ENCODE measurements at places on chromosomes 16 and 17.

DNA sequence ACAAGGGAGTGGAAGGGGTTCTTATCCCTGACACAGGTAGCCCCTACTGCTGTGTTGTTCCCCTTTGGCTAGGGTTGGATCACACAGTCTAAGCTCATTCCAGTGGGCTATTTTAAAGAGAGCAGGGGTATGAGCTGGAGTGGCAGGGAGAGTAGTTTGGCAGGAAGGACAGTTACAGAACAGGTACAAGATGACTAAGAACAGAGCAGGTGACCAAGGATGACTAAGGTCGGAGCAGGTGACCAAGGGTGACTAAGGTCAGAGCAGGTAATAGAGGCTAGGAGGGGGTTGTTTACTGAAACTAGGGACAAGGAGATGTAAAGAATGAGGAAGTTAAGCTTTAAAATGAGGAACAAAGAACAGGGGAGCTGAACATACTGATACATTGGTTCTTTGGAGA lies 58.8 kb downstream of the UTP18 start:
- no peak for DNase-seq

DNA sequence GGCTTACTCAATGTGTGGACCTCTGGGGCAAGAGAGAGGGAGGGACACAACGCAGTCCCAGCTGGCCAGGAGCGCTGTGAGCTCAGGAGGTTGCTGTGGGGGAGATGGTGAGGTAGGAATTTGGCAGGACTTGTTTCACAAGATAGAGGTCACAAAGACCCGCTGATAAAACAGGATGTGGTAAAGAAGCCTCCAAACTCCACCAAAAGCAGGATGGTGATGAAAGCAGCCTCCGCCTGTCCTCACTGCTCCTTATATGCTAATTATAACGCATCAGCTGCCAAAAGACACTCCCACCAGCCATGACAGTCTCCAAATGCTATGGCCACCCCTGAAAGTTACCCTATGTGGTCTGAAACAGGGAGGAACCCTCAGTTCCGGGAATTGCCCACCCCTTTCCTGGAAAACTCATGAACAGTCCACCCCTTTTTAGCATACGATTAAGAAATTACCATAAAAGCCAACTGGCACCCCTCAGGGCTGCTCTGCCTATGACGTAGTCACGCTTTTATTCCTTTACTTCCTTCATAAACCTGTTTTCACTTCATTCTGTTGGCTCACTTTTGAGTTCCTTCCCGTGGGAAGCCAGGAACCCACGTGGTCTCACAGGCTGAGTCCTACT lies 5.3 kb upstream of the EIF4A3 start:
- DNase-seq, result no peak

DNA sequence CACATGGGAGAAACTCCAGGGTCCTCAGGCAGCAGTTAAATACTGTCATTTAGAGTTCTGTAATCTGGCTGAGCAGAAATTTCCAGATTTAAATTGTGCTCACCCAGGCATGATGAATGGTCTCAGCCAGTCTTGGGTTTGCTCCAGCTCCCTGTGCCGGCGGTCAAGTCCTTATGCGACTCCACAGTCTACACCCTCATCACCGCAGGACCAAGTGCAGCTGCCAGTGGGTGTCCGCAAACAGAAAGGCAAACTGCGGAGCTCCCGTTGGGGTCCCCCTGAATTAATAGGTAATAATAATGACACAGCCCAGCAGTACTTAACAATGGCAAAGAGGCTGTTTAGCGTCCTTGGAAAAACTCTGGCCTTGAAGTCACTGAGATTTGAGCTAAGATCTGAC lies 3.9 kb upstream of the CACNG4 start:
- no peak for DNase-seq

DNA sequence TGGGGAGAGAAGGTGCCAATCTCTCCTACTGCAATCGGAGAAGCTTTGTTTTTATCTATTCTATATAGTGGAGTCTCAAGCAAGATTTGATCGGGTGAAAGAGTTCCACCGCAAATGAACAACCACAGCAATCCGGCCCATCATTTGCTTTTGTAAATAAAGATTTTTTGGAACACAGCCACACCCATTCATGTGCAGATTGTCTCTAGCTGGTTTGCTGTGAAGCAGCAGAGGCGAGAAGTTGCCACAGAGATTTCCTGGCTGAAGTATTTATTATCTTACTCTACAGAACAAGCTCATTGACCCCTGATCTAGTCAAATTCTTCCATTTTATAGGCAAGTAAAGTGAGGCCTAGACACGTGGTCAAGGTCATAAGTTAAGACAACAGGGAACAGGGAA lies 195.5 kb upstream of the TNRC6C start:
- DNase-seq, result no peak

DNA sequence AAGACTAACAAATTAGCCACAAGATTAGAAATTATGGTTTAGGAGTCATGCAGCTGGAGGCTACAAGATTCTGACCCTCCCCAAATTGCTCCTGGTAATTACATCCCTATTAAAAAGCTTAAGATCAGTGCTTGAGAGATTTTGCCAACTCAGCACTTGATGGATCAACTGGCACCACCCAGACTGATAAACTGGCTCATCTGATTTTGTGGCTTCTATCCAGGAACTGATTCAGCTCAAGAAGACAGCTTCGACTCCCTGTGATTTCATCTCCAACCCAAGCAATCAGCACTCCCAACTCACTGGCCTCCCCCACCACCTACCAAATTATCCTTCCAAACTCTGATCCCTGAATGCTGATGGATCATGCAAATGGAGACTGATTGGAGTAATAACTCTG lies 94.8 kb downstream of the TNFRSF13B start:
- DNase-seq, result no peak

GRCh38 chr16:67930678-67931211 lies 917 bp downstream of the CTRL start:
- no peak for DNase-seq

DNA sequence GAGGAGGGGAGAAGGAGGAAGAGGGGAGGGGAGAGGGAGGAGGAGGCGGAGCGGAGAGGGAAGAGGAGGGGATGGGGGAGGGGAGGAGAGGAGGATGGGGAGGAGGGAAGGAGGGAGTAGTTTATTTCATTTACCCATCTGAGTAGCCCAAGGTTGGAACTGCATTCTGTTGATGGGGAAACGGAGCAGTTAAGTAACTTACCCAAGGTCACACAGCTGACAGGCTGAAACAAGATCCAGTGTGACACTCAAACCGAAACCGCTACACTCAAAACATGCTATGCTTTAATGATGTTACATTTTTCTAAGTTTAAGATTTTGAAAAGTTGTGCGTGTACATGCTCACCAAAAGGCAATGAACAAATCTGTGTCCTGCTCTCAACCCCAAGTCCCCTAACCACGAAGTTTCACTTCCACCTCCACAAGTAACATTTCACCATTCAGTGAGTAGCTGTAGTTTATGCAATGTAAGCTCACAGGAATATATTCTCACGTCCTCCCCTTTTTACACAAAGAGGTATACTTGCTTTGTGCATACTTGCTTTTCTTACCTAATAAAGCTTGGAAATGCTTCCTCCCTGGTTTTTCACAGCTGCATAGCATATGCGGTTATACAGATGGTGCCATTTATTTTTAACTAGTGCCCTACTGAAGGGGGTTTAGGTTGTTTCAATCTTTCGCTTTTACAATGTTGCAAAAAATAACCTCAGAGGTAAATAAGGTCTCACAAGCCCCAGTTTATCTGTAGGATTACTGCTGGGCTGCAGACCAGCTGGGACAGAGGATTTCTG lies 275.3 kb downstream of the PARN start:
- no peak for DNase-seq

- no peak for DNase-seq
These were observed 17.1 kb downstream of the FOXJ1 start for GRCh38 chr17:76123749-76124581.

All from activated gamma-delta T cell treated with Interleukin-2 at 50 U/mL for 16 hours (primary cell).